Stimulated activated CD8-positive, alpha-beta memory T cell treated with anti-CD3 and anti-CD28 coated beads, Interleukin-12 subunit alpha, Interleukin-12 subunit beta, amount 100 ng/mL, for 4 hours (primary cell): ENCODE measurements at places on chromosomes 11 and 22.

- no peak for DNase-seq
Measured at GRCh38 chr11:17734418-17734911, at the start of gene KCNC1. Gene KCNC1 (plus strand): TSS chr11:17734781. CDS start chr11:17736003, 1,222 bp downstream.

GRCh38 chr11:57709802-57710367, 2.1 kb downstream of the MED19 start:
- no peak for DNase-seq

- no peak for DNase-seq
Measured at GRCh38 chr11:32317643-32318042, 117.7 kb downstream of the WT1 start.

DNA sequence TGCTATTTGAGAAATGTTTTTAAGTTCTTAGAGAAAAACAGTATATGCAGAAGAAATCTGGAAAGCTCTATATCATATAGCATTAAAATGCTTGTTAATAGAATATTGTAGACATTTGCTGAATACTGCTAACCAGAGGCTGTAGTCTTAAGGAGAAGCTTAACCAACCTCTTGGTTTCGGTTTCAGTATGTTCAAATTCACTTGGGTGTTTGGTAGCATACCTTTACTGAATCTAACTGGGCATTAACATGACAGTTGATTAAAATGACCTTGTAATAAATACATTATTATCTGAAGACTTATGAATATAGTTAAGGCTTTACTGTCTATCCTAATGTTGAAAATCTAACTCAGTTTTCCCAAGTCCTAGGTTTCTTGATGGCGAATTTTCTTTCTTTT, 5.4 kb downstream of the PCF11 start:
- DNase-seq: no peak
